ENCODE measurements at places on chromosomes 2 and 18.

DNA sequence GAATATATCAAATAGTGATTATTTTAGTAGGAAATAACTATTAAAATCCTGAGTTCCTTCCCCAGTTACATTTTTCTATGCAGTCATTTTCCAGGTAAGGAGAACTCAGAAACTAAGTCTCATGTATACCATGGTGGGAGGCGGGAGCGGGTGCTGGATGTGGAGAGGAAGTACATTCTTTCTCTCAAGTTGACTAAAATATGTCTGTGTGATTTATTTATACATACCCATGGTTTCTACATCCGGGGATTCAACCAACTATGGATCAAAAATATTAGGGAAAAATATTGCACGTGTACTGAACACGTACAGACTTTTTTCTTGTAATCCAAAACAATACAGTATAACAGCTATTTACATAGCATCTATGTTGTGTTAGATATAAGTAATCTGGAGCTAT is 6.8 kb downstream of the ZCCHC2 start:
- DNase-seq, result no peak

GRCh38 chr18:42614619-42615293 is 500.7 kb downstream of the RIT2 start:
- DNase-seq, result peak; percentile 12

GRCh38 chr18:253121-253520 is 14.7 kb downstream of the THOC1 start:
- DNase-seq, result no peak

DNA sequence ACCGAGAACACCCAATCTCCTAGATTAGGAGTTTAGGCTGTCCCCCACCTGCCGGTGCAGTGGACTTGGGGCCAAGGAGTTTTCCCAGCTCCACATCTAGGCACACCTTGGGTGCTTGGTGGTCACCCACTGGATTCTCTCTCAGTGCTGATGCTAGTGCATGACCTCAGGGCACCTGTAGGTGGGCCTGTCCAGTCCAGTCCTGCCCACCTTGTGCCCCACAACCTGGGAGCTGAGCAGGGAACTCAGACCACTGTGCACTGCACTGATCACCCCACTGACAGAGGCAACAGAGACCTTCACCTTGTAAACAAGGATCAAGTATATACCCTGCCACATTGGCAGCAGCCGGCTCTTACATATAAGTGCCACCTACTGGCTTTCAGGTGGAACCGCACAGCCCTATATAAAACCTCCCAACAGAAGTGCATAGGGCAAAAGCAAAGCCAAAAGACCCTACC is 12.7 kb upstream of the CDH19 start:
- DNase-seq, result no peak

DNA sequence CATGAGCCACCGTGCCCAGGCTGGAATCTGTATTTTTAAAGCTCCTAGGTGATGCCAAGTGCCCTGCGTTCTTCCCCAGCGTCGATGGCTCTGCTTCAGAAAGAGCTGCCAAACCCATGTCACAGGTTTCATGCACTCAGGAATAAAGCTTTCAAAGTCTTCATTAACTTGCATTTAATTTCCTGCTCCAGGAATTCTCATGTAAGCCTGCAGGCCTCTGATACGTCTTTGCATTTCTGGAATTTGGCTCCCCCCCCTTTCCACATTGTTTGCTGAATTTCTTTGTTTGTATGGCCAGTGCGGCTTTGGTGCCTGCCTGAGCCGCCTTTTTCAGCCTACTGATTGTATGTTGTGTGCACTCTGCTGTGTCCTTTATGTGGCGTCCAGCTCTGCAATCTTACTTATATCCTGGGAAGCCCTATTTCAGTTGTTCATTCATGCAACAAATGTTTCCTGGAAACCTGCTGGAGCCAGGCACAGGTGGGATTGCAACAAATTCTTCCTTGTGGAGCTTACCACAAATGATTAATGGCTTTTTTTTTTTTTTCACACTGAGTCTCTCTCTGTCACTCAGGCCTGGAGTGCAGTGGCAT is 17.9 kb upstream of the OTOF start:
- no peak for DNase-seq

- no peak for DNase-seq
These were observed 16.4 kb downstream of the TET3 start for GRCh38 chr2:74001121-74001520.

DNA sequence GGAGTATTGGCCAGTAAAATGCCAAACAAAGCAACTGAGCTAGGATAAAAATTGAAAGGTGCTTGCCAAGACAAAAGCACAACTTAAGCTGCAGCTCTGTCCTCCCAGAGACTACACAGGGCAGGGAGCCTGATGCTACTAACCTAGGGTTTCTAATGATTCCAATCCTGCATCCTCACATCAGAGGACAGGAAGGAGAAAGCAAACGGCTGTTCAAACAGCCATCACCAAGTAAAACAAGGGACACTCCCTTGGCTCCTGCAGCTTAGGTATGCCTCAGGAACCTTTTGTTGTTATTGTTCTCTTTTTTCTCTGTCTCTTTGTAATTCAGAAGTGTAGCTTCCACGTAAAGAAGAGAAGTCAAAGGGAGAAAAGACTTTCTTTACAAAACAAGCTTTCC is 99.5 kb downstream of the TCF4 start:
- DNase-seq, result no peak

GRCh38 chr18:3924455-3924854 is 474.5 kb downstream of the TGIF1 start:
- no peak for DNase-seq

DNA sequence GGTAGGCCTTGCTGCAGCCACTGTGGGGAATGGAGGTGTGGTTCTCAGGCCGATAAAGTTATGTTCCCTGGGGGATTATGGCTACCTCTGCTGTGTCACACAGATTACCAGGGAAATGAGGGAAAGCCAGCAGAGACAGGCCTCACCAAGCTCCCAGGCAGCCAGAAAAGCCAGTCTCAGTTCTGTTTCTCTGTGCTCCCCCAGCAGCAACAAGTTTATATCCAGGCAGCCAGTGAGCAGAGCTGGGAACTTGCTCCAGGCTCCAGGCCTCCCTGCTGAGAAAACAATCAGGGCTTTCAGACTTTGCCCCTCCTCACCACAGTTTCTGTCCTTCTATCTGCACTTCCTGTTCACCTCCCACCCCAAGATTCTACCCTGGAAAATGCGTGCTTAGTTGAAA is 596.6 kb upstream of the GYPC start:
- DNase-seq, result no peak

- DNase-seq, result no peak
These were observed 15.3 kb downstream of the CNOT11 start for GRCh38 chr2:101267671-101268656.

GRCh38 chr2:133953524-133953923 is 300.3 kb upstream of the MGAT5 start:
- no peak for DNase-seq

DNA sequence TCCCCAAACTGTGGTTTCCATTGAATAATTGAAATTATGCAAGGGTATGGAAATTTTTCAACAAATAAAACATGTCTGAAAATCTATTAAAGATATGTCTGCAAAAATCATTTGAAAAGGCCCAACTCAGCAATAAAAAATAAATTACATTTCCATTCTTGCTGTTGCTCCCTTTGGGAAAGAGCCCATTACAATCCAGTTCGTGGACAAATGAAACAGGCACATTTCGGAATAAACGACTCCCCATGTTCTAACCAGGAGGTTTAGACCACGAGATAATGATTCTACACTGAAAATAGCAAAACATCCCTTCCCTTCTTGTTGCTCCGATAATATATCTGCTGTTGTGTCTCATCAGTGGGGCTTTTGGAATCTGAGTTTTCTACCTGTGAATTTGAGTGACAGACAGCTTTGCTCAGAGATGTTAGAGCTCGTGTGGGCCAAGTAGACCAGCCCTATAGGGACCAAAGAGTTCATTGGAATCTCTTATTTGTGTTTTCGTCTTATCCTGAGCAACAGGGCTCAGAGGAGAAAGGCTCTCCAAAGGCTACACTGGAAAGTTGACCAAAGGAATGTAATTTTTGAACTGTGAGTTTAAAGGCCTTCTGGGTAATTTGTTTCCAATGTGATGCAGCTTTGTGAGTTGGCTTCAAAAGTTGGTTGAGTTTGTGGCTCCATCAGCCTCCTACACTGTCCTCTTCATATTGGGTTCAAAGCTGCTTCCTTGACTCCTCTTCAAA is 119.5 kb downstream of the ACTR3 start:
- DNase-seq, result no peak

DNA sequence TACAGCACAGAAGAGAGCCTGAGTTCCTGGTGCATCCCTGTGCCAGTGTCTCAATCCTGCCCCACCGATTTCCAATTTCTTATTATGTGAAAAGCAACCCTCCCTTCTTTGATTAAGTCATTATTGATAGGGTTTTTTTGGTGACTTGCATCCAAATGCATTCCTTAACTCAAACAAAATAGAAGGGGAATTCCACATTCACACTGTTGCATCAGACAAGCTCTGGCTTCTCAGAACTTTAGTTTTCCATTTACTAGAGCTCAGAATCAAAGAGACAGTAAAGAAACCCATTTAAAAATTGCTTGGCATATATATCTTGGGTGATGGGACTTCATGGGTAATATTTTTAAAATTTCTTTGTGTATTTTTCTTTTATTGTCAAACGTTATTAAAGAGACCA is 13.8 kb upstream of the TMEM200C start:
- no peak for DNase-seq

DNA sequence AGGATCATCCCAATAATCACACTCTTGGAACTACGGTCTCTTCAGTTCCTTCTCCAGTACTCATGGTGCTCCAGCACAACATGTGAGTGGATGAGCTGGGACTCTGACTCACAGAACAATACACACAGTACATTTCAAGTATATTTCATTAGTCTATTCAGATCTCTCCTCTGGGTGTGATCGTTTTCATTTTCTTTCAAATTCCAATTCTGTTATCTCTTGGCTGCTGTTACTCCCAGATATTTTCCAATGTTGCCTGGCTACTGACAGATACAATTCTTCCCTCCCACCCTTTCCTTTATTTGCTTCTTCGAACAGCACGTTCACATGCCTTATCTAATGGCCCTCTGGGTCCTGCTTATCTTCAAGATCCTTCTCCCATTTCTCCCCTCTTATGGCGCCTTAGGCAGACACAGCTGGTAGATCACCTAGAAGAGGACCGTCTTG is 216.0 kb downstream of the ACKR3 start:
- no peak for DNase-seq

GRCh38 chr18:63073481-63073880 is 246.1 kb downstream of the BCL2 start:
- no peak for DNase-seq

DNA sequence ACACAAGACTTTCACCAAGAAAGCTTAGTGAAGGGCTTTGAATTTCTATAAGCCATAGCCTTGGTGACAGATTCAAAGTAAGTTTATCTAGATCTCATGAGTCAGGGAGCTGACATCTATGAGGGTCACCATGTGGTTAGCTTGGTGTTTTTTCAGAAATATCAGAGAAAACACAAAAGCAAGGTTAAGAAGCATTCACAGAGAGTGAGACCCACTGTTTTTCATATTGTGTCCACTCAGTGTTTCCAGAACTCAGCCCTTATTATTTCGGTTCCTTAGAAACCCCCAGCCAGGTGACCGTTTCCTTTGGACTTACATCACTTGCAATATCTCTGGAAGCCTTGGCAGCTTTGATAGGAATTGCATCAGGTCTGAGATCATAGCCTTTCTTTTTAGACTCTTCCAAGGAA is 76.6 kb downstream of the NEB start:
- DNase-seq, result no peak

- peak; percentile 18 for DNase-seq
These were observed 7.1 kb upstream of the CDCA7 start for GRCh38 chr2:173347305-173348168.

DNA sequence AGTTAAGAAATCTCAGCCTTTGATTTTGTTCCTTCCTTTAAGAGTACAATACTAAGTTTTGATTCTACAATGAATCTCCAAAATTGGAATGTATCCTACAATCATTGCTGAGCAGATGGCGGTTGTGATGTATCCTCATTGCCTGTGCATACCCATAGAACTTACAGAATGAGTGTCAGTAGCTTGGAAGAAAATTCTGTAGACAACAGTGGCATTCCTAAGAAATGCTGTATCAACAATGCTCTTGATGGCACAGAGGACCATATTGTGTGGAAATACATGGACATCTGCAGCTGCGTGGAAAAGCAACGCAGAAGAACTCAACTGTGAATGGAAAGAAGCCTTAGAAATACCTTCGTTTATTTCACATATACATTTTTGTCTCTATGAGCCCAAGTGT is 30.2 kb downstream of the GAREM1 start:
- no peak for DNase-seq

DNA sequence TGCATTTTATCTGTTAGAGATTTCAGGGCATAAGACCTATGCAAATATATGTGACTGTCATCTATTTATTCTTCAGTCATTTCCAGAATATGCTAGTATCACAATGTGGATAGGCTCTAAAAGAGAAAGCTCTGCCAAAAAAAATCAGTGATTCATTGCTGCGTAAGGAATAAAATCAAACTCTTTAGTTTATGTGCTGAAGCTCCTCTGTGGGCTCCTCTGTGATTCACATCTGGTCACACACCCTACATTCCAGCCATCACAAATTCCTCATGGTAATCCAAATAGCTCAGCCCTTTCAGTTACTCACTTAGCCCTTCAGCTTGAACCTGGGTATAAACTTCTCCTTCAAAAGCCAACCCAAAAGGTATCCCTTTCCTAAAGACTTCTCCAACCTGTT is 21.4 kb downstream of the DLGAP1 start:
- no peak for DNase-seq

- no peak for DNase-seq
These were observed 11.8 kb downstream of the MTX2 start for GRCh38 chr2:176280867-176281658.

DNA sequence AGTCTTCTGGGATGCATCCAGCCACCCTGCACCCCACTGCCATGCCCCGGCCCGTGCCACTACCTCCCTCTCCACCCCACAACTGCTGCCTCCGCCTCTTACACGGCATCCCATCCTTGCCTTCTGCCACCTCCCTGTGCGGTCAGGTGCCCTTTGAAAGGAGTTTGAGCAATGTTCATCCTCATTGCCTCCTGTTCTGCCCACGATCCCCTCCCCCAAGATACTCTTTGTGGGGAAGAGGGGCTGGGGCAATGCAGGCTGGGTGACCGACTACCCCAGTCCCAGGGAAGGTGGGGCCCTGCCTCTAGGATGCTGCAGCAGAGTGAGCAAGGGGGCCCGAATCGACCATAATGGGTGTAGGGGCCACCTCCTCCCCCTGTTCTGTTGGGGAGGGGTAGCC is 8.4 kb downstream of the MFSD2B start:
- no peak for DNase-seq
